ENCODE measurements at places on chromosomes 6 and 20. TPM values are rescaled to one million over a fixed set of nuclear protein-coding genes. Genes with fewer than 3 reads are reported as not detected.

- no peak overlapping the region for H3K4me3 ChIP-seq
- no peak overlapping the region for H3K27ac ChIP-seq
- no peaks in the 10 kb centered on the region for H3K36me3 ChIP-seq
- DNase-seq: no peak
- no peaks in the 10 kb centered on the region for H3K27me3 ChIP-seq
Measured at GRCh38 chr20:53346335-53346648, 247.3 kb downstream of the ZNF217 start.

DNA sequence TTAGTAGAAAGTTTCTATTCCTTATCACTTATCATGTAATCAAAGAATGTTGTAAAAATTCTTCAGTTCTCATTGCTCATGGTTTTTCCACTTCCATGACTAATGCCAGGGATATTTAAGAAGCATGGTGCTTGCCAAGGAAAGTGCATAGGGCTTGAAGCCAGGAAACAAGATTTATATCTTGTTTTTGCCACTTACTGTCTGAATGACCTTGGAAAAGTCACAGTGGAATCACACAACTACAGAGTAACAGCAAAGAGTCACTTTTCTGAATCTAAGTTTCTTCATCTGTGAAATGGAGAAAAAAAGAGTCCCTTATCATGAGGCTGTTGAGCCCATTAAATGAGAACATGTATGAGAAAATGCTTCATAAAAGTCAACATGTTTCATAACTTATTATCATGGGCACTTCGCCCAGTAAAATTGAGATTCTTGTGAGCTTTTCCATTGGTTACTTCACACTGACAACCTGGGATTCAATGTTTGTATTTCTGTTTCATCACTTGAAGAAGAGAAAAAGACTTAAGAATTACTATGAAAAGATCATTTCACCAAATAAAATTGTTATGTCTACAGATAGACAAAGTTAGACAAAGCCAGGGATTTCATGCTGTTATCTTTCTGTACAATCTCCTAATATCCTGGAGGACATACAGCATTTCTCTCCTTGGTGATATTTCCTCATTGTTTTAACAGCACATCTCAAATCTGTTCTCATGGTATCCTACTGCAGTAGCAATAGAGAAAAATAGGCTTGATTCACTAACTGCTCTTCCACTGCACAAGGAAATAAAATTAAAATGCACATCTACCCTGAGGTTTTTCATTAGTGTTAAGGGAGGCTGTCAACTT is 7.6 kb upstream of the BMP5 start:
- no peaks in the 10 kb centered on the region for H3K27me3 ChIP-seq
- H3K4me1 ChIP-seq: no peaks in the 10 kb centered on the region
- H3K27ac ChIP-seq: no peak overlapping the region
- no peaks in the 10 kb centered on the region for H3K36me3 ChIP-seq
- no peak overlapping the region for H3K4me3 ChIP-seq

DNA sequence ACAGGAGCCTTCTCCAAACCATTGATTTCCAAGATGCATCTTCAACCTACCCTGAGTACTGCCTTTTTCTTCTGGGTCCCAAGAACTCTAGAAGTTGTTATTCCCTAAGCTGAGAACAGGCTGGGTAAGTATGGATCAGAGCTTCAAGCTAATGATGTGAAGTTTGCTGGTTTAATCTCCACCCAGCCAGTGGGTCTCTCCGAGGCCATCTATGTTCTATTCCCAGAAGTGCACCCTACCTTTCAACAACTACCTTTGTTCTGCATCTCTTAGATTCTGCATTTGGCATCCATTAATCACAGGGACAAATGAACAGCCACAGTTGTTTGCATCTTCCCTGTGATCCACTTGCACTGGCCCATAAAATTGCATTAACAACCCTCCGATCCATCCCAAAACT is 246.2 kb downstream of the HIVEP2 start:
- no peaks in the 10 kb centered on the region for H3K36me3 ChIP-seq
- no peak overlapping the region for H3K4me3 ChIP-seq
- no peaks in the 10 kb centered on the region for H3K27me3 ChIP-seq

- no peaks in the 10 kb centered on the region for H3K36me3 ChIP-seq
- no peaks in the 10 kb centered on the region for H3K27me3 ChIP-seq
- no peak for DNase-seq
- no peaks in the 10 kb centered on the region for H3K4me1 ChIP-seq
- no peak overlapping the region for H3K27ac ChIP-seq
- no peak overlapping the region for H3K4me3 ChIP-seq
Measured at GRCh38 chr6:144969602-144970272, 684.6 kb downstream of the UTRN start.

GRCh38 chr20:23445596-23446217 is 6.2 kb downstream of the CSTL1 start:
- no peaks in the 10 kb centered on the region for H3K27me3 ChIP-seq
- no peaks in the 10 kb centered on the region for H3K36me3 ChIP-seq
- no peak for DNase-seq
- H3K4me1 ChIP-seq: no peaks in the 10 kb centered on the region
- no peak overlapping the region for H3K4me3 ChIP-seq
- H3K27ac ChIP-seq: no peak overlapping the region

DNA sequence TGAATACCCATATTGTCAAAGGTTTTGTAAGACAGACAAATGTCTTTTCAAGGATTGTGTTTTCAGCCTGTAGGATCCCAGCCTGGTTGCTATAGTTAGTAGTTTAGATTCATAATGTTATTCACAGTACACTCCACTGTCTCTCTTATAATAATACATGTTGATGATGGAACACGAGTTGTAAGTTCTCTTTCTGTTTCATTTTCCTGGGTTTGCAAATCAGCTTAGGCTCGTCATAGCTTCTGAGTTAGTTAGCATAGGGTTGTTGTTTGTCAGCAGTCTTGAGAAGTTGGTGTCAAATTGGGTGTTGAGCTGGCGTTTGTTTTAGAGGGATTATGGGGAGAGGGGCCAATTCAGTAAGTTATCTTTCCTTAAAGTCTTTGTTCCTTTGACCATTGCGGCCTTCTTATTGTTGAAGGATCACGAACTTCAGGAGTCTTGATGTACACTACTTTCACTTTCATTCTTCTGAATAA is 45.8 kb downstream of the QKI start:
- H3K27ac ChIP-seq: no peak overlapping the region
- H3K4me1 ChIP-seq: peaks cover 10% of the 10 kb centered on the region
- no peak for DNase-seq
- peak overlapping the region; percentile 26 for H3K4me3 ChIP-seq
- H3K36me3 ChIP-seq: no peaks in the 10 kb centered on the region
- no peaks in the 10 kb centered on the region for H3K27me3 ChIP-seq

DNA sequence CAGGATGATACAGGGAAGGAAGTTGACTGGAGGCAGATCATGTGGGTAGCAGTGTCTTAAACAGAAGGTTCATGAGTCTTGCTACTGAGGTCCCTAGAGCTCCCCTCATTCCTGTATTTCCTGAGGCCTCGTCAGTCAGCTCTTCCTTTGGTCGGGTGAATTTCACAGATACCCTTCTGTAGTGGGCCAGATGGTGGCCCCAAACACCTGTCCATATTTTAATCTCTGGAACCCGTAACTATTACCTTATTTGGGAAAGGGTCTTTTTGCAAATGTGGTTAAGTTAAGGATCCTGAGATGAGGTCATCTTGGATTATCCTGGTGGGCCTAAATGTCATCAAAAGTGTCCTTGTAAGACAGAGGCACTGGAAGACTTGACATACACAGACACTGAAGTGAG is 9.6 kb downstream of the KCNS1 start:
- H3K27me3 ChIP-seq: no peaks in the 10 kb centered on the region
- no peak overlapping the region for H3K4me3 ChIP-seq
- H3K4me1 ChIP-seq: no peaks in the 10 kb centered on the region

GRCh38 chr6:118939683-118940082 is 4.7 kb upstream of the MCM9 start:
- H3K36me3 ChIP-seq: no peaks in the 10 kb centered on the region
- no peaks in the 10 kb centered on the region for H3K27me3 ChIP-seq
- DNase-seq: no peak
- H3K27ac ChIP-seq: no peak overlapping the region

DNA sequence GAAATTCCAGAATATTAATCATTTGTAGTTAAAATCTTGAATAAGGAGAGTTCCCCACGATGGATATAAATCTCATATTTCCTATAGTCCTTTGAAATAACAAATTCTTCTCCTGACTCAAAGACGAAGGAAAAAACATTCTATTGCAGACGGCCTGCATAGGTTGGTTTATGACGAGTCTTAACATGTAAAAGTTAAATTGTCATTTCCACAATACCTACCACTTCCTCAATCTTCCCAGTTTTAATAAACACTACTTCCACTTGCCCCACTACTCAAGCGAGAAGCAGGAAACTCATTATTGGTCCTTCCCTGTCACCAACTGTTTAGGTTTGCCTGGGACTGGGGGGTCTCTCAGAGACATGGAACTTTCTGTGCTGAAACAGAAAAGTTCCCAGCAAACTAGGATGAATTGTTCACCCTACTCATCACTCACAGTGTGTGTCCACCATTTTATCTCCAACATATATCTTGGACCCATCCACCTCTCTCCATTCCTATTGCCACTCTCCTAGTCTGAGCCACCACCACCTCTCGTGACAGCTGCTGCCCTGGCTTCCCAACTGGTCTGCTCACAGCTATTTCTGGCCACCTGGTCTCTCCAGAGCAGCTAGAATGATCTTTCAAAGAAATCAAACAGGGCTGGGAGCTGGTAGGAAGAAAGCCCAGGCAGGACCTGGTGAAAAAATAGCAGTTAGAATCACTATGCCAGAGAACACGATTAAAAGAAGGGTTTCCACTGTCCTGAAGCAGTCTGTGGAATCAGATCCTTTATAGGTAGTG is 15.1 kb upstream of the ZSCAN9 start:
- H3K27me3 ChIP-seq: no peaks in the 10 kb centered on the region
- H3K4me3 ChIP-seq: no peak overlapping the region
- H3K4me1 ChIP-seq: no peaks in the 10 kb centered on the region
- H3K36me3 ChIP-seq: no peaks in the 10 kb centered on the region
- H3K27ac ChIP-seq: no peak overlapping the region

DNA sequence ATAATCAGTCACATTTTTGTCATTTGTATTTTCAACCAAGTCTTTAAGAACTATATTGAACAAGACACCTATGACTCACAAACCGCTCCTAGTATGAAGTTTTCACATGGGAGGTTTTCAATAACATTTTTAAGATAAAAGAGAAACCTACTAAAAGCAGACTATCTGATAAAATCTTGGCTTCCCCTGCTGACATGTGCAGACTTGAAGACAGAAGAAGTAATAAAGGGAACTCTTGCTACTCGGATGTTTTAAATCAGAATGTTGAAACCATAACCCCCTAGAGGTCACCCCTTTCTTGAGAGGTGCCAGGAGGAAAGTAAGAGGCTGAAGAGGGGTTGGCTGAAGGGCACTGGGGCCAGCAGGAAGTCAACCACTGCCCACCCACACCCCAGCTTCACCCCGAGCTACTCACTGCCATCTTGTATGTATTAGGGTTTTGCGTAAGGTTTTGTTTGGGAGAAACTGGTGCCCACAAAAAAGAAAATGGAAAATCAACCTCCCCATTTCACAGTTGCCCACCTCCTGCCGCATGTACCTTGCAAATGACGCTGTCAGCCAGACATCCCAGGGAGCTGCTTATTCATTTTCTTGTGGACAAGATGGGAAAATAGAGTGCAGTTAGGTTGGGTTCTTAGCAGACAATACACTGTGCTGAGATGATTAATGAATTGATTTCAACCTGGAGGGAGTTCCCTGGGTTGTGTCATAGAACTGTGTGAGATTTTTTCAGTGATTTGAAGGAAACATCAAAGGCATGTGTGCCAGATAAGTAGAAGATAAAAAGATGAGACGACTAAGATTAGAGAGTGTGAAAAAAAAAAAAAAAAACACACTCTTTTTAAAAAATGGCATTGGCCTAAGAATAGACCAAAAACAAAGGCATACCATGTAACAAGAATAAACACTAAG is 83.2 kb upstream of the TAB2 start:
- H3K4me1 ChIP-seq: no peaks in the 10 kb centered on the region
- H3K36me3 ChIP-seq: no peaks in the 10 kb centered on the region
- no peak overlapping the region for H3K27ac ChIP-seq
- H3K27me3 ChIP-seq: no peaks in the 10 kb centered on the region
- no peak overlapping the region for H3K4me3 ChIP-seq

GRCh38 chr6:894274-894673 is 201.3 kb upstream of the EXOC2 start:
- DNase-seq: no peak
- no peaks in the 10 kb centered on the region for H3K36me3 ChIP-seq
- H3K27ac ChIP-seq: no peak overlapping the region
- no peaks in the 10 kb centered on the region for H3K27me3 ChIP-seq

GRCh38 chr6:170278743-170279094 is 12.2 kb downstream of the DLL1 start:
- DNase-seq: no peak
- no peaks in the 10 kb centered on the region for H3K4me1 ChIP-seq
- no peaks in the 10 kb centered on the region for H3K36me3 ChIP-seq
- H3K27ac ChIP-seq: no peak overlapping the region
- no peak overlapping the region for H3K4me3 ChIP-seq

DNA sequence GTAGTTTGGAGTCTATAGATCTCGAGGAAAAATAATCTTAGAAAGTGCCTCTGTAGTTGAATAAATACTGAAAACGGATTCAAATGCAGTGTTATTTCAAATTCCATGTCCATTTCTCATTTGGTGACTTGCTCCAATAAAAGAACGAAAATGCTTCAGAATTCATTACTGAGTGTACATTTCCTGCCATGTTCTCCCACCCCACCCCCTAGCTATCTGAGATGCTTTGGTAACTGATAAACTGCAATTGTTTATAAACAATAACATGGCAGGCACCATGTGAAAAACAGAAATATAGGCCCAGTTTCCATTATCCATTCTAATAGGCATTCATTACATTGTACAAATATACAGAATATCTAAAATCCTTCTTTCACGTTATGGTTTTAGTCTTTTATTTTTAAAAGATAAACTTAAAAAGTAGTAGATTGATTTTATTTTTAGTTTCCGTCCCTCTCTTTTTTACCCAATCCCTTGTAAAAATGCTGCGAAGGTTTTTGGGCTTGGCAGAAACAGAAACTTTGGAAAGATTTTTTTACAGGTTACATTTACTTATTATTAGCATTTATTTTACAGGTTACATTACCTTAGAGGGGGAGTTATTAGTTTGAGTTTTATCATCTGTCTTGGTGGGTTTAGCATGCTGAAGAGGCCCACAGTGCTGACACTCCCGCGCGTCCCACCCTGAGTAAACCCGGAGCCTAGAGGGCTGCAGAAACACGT is 1.5 kb downstream of the FAM162B start:
- no peak overlapping the region for H3K4me3 ChIP-seq
- no peak overlapping the region for H3K27ac ChIP-seq
- no peaks in the 10 kb centered on the region for H3K27me3 ChIP-seq
- H3K4me1 ChIP-seq: no peaks in the 10 kb centered on the region
- H3K36me3 ChIP-seq: no peaks in the 10 kb centered on the region

- H3K4me3 ChIP-seq: no peak overlapping the region
- H3K27ac ChIP-seq: no peak overlapping the region
- no peaks in the 10 kb centered on the region for H3K36me3 ChIP-seq
- no peaks in the 10 kb centered on the region for H3K4me1 ChIP-seq
- H3K27me3 ChIP-seq: no peaks in the 10 kb centered on the region
Measured at GRCh38 chr6:34566830-34567546, 10.9 kb upstream of the SPDEF start.

LPA gene
- not detected for total RNA-seq

ZCCHC3 gene
- 13.7 TPM for total RNA-seq

MATN4 gene
- total RNA-seq: 0.69 TPM

ECT2L gene
- 0.30 TPM for total RNA-seq

HSP90AB1 gene
- 636 TPM for total RNA-seq

WFDC10B gene
- total RNA-seq: not detected

EPHA7 gene
- 0.75 TPM for total RNA-seq

RIPOR3 gene
- total RNA-seq: 8.0 TPM

C20orf204 gene
- 2.8 TPM for total RNA-seq

TPBG gene
- 20.1 TPM for total RNA-seq

IP6K3 gene
- not detected for total RNA-seq

AAR2 gene
- total RNA-seq: 19.9 TPM

All from aorta (tissue), 5 donors.